ENCODE measurements at places on chromosomes 4 and X.

GRCh38 chr4:21470535-21470934, 478.0 kb downstream of the KCNIP4 start:
- DNase-seq, result no peak

DNA sequence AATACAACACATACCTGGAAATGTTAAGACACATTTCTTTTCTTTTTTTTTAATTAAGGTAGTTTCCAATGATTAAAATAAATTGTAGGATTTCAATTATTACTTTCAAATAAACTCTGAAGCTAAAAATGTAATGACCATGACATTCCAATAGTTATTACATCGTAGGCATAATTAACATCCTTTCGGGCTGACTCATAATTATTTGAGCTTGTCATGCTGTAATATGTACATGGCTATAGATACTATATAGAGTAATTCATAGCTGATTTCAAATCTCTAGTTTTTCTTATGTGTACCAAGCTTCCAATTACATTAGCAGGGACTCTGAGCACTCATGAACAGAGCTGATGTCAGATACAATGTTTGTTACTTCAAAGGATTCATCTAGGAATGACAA, 125.7 kb upstream of the GABRG1 start:
- DNase-seq, result no peak

DNA sequence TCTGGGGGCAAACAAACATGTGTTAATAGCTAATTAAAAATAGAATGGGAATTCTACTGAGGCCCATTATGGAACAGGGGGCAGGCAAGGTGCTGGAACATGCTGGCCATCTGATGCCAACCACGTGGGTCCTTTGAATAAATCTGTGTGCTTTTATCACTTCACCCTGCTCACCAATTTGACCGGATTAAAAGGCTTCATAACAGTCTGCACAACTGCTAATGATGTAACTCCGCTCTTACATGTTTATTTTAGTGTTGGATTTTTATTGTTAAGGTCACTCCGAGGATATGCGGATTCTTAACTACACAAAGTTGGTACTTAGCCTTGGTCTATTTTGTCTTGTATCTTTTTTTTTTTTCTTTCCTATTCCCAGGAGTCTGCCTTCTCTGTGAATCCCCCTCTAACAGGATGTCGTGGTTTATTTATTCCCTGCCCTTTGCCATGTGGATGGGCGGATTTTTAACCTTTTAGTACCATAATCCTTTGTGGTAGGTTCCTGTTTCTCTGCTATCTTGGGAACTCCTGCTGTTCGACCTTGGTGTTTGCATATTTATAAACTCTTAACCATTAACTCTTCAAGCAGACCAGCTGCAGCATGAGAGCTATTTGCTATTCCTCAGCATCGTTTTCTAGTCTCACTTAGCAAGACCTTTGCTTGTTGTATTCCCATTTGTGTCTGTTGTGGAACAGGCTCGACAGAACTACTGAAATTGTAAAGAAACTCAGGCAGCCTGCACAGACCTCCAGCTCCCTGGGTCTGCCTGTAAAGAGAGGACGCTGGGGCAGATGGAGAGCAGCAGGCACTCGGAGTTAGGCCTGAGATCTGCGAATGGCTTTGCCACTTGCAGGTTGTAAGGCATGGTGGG, 38.0 kb downstream of the TRIM2 start:
- DNase-seq, result no peak

DNA sequence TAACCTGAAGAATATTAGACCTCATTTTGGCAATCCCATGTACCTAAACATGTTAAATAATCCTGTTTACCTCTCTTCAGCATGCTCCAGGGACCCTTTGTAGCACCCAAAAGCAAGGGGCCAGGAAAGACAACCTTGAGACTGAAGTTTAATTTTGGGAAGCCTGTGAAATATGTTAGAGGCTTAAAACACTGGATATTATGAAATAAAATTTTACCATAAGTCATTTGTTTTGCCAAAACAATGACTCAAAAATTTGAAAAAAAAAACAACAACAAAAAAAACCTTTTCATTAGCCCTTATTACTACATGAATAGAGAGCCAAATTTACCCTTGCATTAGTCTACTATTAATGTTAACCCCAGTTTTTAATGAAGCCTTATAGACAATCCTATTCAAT, 49.7 kb downstream of the HMGB2 start:
- no peak for DNase-seq

DNA sequence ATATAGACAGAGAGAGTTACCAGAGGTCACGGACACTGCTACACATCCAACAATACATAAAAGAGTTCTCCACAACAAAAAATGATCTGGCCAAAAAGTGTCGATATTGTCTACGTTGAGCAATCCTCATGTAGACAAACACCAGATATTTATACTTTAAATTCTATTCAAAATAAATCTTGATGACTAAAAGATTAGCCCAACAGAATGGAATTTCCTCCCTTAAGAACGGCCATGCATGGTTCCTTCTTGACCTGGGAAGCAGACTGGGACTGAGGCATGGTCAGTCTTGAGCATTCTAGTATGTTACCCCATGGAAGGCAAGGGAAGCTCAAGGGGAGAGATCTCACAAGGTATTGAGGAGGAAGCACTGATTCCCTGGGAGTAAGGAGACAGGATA, 43.5 kb downstream of the LHFPL1 start:
- no peak for DNase-seq

DNA sequence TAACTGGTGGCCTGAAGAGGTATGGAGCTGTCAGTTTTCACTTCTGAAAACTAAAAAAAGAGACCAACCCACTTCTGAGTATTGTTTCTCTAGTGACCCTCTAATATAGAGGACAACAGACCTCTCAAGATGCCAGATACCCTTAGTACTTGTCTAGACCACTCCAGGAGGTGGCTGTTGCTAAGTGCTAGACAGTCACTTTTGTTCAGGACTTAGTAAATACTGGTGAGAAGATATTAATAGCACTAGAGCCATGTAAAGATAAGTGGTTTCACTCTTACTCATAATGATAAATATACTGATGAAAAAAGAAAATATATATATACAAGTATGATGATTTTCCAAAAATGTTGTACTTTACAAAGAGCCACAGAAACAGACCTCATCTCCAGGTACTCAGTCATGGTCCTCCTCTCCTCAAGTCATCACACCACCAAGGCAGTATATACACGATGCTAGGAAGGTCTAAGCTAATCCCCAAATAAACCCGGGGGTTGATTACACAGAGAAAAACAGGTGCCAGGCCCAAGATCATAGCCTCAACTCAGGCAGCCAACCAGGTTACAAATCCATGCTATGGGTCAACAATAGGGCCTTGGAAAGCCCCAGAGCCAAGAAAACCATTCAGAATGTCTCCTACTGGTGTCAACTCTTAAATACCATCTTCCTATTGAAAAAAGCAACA, 66.9 kb downstream of the ARHGEF9 start:
- no peak for DNase-seq

- no peak for DNase-seq
These were observed 70.0 kb downstream of the DCHS2 start for GRCh38 chr4:154421618-154422017.

DNA sequence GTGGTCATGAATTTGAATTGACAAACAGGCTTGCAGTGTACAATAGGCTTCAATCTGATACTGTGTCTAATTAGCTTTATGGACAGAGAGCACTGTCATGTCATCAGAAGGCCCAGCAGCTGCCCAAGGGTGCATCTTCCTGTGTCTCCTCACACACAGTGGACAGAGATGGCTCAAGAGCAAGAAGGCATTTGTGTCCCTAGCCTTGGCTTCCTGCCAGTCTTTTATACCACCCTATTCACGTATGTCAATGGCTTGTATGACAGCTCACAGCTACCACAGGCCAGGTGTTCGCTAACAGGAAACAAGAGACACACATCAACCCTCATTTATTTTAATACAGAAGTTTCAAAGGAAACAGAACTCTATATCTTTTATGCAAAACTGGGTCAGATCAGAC, 874.0 kb upstream of the AGA start:
- no peak for DNase-seq

DNA sequence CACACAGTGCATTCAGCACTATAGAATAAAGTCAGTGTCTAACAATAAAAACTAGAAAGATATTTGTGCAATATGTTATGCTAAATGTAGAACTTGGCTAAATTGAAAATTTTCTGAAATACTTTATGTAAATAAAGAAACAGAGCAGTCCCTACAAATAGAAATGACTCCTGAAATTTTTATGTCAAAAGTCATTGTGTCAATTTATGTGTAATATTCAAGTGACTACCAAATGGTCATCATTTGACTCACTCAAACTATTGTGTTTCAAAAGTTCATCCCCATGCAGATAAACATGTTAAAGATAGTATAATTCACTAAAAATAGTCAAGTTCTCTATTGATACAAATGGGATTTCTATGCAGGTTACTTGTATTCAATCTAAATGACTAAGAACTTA, 17.9 kb downstream of the LRBA start:
- DNase-seq, result no peak

Measured in stimulated activated CD4-positive, alpha-beta T cell treated with anti-CD3 and anti-CD28 coated beads, Interleukin-1b, Interleukin-23, amount 100 ng/mL, for 1 hour (primary cell).